CD8-positive, alpha-beta T cell (primary cell): ENCODE measurements at places on chromosomes 3 and 15.

DNA sequence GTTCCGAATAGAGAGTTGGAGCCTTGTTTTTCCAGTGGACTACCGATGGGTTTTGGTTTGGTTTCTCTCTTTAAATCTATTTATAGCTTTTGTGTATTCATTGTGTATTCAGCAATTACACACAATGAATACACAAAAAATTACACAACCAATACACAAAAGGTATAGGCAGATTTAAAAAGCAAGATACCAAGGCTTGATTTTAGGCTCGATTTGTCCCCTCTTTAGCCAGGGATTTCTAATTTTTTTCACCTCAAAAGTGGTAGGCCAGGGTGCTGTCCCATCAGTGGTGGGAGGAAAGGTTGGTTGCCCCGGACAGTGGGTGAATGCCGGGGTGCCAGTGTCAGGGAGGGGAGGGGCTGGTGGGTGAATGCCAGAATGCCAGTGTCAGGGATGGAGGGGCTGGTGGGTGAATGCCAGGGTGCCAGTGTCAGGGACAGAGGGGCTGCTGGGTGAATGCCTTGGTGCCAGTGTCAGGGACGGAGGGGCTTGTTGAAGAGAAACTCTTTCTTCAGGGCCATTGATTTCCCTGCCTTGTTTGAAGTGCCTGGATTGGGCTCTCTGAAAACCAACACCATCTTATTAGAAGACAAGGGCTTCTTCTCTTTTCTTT, 186.2 kb downstream of the GOLGA6L6 start:
- no peak for DNase-seq

- no peak for DNase-seq
Measured at GRCh38 chr15:43511012-43511885, 6.2 kb upstream of the MAP1A start.

DNA sequence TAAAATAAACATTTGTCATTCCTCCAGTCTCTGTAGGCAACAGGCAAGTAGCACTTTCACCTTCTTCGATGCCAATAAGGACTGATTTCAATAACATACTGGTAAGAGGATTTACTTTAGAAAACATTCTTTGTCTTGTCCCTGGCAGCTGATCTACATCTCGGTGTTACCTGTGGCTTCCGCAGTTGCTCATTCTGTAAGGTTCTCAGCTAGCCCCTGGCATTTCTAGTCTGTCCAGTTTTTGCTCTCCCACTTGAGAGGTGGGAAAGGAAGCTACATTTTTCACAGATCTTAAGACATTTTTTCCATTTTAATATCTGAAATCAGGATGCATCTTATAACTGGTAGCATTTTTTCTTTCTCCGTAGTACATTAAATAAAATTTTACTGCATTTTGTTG, 19.7 kb upstream of the MAP6D1 start:
- DNase-seq = no peak

DNA sequence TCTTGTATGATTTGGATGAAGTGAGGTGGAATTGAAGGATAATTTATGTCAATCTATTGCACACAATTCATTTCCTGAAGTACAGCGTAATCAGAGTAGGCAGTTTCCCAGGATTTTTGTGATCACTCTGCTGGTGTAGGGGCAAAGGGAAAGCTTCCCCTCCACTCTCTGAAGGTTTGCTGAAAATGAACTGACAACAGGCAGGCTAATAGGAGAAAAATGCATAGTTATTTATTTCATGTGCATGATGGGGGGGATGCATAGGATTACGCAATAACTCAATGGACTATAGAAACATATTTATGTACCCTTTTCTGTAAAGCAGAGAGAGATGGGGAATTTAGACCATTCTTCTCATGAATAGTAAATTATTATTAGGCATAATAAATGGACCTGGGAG, 872.9 kb downstream of the NAALADL2 start:
- DNase-seq = no peak

DNA sequence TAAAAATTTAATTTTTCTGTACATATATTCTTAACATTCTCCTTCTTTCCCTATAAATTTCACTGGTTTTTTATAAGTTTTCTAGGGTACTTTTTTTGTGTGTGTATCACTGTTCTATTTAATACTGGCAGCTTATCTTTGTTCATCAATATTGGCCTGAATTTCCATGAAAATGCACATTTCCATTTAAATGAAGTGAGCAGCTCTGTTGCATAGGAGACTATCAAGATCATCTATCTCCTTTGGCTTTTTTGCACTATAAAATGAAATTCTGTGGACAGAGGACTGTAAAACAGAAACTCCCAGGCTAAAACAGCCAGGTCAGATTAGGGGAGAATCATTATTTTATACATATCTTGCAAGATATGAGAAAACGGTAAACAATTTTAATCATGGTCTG, 277.0 kb upstream of the ARL6 start:
- no peak for DNase-seq

DNA sequence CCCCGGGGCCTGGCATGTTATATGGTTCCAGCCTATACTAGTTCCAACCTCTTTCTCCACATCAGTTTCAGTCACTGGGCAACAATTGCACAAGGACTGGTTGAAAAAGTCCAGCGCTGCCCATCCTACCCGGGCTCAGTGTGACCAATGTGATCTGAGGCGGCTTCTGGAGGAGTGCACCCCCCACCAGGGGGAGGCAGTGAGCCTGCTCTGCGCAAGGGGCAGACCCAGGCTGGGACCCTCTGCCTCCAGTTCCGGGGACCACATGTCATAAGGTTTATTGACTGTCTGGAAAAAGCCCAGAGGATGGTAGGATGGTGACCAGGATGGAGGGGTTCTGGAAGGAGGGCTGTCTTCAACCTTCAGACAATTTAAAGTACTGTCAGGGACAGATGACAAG, 25.6 kb upstream of the NR2E3 start:
- DNase-seq = no peak

GRCh38 chr3:67416703-67417102, 237.7 kb downstream of the SUCLG2 start:
- DNase-seq = no peak

GRCh38 chr15:92809880-92810361, 90.2 kb upstream of the CHD2 start:
- DNase-seq = peak; percentile 66

GRCh38 chr3:85342915-85343314, 384.1 kb downstream of the CADM2 start:
- no peak for DNase-seq

DNA sequence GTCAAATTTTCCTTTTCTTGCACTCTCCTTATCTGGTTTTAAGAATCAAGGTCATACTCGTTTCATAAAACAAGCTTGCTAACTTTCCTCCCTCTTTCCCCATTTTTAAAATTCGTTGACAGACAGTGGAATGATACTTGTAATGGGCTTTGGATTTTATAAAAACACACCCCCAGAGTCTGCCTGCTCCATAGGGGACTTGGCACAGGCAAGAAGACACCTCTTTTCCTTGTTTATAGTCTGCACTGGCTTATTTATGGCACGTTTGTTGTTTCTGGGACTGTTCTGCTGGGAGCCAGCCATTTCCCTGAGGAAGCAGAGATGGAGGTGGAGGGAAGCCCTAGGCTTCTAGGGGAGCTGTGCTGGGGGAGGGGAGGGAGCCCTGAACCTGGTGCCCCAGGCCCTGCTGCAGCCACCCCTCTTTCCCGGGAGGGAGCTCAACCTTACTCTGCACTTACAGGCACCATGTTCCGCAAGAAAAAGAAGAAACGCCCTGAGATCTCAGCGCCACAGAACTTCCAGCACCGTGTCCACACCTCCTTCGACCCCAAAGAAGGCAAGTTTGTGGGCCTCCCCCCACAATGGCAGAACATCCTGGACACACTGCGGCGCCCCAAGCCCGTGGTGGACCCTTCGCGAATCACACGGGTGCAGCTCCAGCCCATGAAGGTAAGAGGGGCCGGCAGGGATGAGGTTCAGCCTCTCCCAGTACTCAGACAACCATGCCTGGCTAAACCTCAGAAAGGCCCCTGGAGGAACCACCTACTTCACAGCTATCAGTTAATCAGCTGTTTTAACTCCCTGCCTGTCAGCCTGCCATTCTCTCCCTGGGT, 18.3 kb downstream of the ANKRD63 start:
- DNase-seq = no peak

DNA sequence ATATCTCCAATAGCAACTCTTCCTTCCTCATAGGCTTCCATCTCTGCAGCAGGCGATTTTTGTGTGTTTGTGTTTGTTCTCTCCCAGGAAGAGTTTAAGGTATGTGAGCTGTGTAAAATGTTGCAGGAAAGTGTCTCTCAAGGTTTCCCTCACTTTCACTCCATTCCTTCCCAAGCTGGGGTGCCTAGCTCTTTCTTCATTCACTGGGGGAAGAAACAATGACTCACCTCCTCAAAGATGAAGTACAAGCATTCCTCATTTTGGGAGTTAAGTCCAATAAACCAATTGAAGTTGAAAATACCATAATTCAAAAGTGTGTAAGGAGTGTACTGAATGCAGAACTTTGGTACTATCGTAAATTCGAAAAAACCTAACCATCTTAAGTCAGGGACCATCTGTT, 422.7 kb upstream of the CFAP20DC start:
- no peak for DNase-seq

GRCh38 chr3:118705487-118706219, 329.0 kb downstream of the IGSF11 start:
- DNase-seq = no peak

DNA sequence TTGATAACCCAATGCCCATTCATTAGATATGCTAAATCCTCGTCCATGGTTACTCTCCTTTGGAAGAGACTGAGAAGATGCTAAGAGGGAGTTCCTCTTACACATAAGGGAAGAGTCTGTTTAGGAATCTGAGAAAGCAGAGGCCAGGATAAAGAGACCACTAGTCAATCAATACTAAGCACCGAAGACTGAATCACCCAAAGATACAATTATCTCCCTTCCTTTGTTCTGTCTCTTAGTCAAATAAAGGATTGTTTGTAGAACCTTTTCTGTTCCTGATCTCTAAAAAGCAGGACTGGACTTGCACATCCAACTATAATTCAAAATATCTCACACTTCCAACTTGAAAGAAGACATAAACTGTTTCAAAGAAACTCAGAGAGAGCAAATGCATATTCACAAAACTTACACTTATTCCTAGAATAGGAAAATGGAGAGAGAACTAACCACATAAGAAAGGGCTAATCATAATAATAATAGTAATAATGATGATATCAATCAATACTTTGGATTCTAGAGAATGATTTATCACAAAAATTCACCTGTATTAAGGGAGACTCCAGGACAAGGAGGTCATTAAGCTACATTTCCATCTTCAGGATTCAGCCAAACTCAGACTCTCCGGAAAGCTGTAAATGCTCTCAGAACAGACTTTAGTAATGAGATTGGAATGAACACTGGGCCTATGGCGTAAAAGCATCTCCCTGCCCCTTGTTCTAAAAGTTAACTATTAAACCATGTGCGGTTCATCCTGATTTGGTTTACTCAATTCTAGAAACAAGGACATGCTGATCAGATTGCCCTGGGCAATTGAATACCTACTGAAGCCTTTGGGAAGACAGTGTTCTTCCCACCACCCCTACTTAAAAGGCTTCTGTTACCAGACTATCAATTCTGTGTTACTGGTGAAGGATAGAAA, 401.5 kb downstream of the ZBTB20 start:
- DNase-seq = no peak

- DNase-seq = no peak
Measured at GRCh38 chr3:151875759-151876158, 2.3 kb downstream of the SUCNR1 start.

DNA sequence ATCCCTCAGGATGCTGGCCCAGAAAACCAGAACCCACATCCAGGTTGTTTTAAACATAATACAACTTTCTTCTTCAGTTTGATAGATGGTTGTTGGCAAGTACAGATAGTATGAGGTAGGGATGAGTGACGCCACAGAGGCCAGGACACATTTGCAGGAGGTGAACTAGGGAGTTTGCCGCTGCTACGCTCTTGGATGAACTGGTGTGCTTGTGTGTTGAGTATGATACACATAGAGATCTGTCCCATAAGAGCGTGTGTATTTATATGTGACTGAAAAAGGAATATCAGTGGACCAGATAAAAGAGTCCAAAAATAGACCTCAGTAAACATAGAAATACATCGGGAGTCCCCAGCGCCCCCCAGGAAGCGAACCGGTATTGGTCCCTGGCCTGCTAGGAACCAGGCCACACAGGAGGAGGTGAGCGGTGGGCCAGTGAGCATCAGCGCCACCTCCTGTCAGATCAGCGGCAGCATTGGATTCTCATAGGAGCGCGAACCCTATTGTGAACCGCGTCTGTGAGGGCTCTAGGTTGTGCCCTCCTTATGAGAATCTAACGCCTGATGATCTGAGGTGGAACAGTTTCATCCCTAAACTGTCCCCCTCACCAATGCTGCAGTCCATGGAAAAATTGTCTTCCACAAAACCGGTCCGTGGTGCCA, 98.1 kb downstream of the LRRK1 start:
- no peak for DNase-seq

- DNase-seq = no peak
Measured at GRCh38 chr15:86327230-86327865, 247.7 kb downstream of the AGBL1 start.

- DNase-seq = no peak
Measured at GRCh38 chr3:158018462-158018861, 87.8 kb downstream of the SHOX2 start.

GRCh38 chr15:43792761-43793476, 799 bp downstream of the SERF2 start:
- peak; percentile 20 for DNase-seq

DNA sequence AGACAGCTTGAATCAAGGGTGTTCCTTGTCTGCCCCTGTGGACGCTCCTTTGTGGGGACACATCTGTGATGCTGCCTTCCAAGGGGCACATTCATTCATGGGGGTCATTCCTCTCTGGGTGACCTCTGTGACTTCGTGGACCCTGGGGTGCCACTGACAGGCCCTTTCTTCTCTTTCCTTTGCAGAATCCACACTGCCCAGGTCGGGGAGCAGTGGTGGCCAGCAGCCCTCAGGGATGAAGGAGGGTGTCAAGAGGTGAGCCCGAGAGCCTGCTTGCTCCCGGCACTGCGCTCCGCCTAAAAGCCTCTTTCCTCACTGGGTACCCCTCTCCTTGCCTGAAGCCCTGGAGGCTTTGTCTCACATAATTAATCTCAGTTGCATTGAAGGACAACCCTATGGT, 26.3 kb downstream of the CHCHD6 start:
- no peak for DNase-seq

- no peak for DNase-seq
Measured at GRCh38 chr15:42919308-42919707, 1.3 kb downstream of the TTBK2 start.

GRCh38 chr15:83398626-83399025, 48.5 kb upstream of the SH3GL3 start:
- DNase-seq = no peak

DNA sequence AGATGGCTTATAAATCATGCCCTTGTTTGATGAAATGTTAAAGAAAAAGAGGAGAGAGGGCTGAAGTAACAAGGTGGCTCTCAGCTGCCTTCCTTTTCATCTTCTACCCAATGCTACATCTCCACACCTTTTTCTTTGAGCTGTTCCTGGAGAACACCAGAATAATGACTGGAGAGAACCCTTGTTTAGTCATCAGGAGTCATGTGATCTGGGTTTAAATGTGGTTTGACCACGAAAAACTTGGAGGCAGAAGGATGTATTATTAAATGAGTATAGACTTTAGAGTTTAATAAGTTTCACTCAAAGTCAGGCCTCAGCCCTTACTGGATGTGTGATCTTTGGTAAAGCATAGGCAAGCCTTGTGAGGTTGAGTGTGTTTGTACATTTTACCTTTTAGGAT, 230.3 kb upstream of the TBL1XR1 start:
- DNase-seq = no peak
